H4 (cell line): ENCODE measurements at places on chromosomes 4 and X.
A peak's percentile ranks its signal among the peaks of the same experiment; 100 is the strongest.

DNA sequence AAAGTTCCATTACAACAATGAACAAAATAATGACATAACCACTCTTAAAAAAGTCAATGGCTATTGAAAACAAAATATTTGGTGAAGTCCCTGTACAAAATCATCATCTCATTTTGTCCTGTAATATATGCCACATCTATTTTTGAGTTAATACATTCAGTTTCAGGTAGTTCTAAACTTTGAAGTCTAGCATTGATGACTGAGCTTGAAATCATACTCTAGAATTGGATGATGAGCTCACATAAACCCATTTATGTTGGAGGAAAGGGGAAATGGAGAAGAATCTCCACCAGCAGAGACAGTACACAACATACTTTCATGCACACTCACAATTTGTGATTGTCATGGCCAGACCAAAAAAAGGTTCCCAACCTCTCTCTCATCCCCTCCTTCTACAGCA, 371.1 kb upstream of the NR3C2 start:
- no peak for DNase-seq

GRCh38 chr4:55303760-55304165, 42.3 kb upstream of the SRD5A3 start:
- DNase-seq = no peak

GRCh38 chr4:15754323-15754722, 23.8 kb upstream of the CD38 start:
- peak; percentile 80 for DNase-seq

DNA sequence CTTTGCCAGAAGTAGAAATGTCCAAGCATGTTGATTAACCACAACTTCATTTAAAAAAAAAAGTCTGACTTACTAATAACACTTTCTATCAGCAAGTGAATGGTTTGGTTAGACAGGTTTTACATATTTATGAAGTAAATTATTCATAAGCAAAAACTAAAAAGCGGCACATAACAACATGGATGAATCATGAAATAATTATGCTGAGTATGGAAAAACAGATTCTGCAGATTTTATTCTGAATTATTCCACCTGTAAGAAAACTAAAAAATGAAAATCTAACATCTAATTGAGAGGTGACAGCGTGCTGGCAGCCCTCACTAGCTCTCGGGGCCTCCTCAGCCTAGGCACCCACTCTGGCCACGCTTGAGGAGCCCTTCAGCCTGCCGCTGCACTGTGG, 173.5 kb downstream of the ADAM29 start:
- DNase-seq = no peak

GRCh38 chr4:174241162-174241561, 42.3 kb downstream of the FBXO8 start:
- no peak for DNase-seq

DNA sequence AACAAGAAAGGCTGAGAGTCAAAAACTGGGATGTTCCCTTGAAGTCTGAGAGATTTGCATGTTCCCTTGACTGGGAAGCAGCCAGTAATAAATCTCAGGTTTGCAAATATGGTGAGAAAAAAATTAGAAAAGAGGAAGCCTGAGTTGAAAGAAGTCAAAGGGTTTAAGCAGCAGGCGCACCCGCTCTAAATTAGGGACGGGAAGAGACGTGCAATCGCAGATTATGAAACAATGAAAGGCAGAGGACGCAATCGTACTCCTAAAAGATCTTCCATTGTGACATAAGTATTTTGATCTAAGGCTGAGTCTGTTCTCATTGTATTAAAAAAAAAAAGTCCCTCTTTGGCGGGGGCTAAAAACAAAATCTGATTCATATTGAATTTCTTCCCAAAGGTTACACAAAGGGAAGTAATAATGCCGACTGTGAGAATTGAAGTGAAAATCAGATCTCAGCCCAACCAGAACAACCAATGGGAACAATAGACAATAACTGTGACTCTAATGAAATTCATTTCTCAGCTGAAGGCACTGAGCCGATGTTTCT, 28.2 kb downstream of the SAT1 start:
- no peak for DNase-seq

DNA sequence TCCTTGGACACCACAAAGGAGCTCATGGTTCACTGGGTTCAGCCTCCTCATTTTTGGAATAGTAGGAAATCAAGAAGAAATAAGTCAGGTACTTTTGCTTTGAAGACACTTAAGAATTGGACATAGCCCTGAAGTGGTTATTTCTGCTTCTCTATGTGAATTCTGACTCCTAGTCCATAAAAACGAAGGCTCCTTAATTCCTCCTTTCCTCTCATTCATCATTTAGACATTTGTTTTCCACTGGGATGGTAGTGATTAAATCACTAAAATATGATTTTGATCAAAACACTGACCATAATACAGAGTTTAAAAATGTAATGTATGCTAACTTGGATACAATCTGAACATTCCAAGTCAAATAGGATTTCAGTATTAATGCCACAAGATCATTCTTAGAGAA, 34.7 kb upstream of the CYP2U1 start:
- DNase-seq = no peak

DNA sequence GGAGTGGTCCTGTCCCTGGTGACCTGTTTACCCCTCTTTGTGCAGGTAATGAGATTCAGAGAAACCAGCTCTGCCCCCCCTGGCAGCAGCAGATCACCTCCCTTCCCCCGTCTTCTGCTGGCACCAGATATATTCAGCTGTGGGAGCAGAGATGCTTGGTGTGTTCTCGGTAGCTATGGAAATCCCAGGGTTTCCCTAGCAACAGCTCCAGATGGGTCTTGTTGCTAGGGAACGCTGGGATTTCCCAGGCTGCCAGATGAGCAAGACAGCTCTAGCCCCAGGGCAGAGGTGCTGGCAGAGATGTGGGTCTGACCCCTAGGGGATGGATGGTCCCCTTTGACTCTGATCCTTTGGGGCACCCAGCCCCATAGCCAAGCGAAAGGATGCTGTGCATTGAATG, 20.2 kb downstream of the CETN2 start:
- DNase-seq = no peak

GRCh38 chr4:3307891-3308575, 15.2 kb downstream of the RGS12 start:
- DNase-seq = no peak

- DNase-seq = no peak
Observed at GRCh38 chr4:76594173-76594572, 159.1 kb downstream of the SHROOM3 start.

- DNase-seq = no peak
Observed at GRCh38 chrX:344371-344901, 25.8 kb upstream of the GTPBP6 start.

- DNase-seq = no peak
Observed at GRCh38 chrX:152480269-152481212, 29.4 kb upstream of the GABRA3 start.

DNA sequence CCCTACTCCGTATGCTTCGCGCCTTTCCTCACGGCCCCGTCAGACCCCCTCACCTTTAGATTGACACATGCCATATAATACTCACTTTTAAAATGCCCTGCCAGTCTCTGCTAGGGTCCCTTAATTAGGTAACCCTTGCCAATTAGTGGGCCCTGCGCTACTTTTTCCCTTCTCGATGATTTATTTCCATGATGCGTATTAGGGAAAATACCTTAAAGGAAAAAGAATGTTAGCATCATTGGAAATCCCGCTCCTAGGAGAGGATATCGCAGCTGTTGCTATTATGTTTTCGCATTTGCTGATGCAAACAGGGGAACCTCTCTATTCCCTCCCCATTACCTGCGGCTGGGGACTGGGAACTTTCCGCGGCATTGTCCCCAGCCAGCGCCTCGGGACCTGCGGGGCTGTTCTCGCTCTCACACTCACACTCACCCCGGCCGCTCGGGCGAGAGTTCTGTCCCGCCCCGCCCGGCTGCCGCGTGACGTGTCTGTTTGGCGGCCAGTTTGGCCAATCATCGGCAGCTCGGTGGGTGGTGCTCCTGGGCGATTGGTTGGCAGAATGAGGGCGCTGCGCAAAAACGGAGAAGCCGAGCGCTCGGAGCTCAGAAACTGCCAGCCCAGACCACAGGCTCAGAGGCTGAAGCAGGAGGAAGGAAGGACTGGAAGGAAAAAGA, at the start of gene PCDH10:
TSS of gene PCDH10 (plus strand) at position 605 of the 674 bp plus-strand sequence. CDS start 847 bp downstream, outside the sequence.
- peak; percentile 93 for DNase-seq

DNA sequence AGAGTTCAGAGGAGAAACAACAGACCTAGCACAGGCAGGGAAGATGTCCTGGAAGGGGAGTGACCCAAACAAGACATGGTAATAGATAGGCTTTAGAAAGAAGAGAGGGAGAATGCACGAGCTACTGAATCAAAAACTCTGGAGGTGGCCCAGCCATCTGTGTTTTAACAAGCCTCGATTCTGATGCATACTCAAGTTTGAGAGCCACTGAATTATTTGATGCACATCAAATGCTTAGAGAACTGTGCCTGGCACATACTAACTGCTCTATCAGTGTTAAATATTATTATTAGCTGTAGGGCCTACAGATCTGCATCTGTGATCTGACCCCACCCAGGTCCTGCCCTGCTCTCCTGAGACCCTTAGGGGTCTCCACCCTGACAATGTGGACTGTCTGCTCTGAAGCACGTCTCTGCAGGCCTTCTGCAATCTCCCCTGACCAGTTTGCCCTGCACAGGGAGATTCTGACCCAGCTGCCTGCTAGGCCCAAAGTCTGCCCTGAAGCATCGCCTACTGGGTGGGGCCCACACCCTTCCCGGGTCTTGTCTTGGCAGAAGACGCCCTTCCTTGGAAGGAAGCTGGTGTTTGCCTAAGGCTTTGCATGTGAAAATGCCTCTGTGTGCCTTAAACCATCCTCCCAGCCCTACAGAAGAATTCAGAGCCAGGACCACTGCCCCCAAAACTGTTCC, 201.5 kb upstream of the KLF3 start:
- DNase-seq = no peak

- no peak for DNase-seq
Observed at GRCh38 chr4:152022543-152022942, 261.7 kb upstream of the GATB start.

GRCh38 chr4:182351485-182351884, 108.3 kb downstream of the TENM3 start:
- no peak for DNase-seq

DNA sequence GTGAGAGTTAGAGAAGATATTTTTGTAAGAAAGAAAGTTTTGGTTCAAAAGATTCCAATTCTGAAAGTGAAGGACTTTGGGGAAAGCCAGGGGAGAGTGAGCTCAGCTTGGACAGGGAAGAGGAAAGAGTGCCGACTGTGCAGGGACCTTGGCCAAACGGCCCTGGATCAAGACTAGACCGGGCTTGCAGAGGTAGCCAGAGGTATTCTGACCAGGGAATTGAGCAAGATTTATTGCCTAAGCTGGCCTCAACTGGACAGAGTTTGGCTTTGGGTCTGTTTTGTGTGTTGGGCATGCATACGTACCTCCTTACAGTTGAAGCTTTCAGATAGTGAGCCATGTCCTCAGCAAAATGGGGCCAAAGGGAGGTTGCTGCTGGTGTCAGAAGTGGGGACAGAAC, 11.6 kb downstream of the PLAC1 start:
- DNase-seq = no peak

DNA sequence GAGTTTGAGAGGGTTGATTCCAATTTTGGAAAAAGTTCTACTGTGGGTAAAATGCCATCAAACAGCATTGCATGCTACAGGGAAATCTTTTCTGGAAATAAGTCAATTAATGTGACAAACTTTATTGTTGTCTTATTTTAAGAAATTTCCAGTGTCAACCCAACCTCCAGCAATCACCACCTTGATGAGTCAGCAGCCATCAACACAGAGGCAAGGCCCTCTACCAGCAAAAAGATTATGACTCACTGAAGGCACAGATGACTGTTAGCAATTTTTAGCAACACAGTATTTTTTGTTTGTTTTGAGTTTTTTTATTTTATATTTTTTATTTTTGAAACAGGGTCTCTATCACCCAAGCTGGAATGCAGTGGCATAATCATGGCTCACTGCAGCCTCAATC, 165.4 kb upstream of the C1QTNF7 start:
- no peak for DNase-seq

DNA sequence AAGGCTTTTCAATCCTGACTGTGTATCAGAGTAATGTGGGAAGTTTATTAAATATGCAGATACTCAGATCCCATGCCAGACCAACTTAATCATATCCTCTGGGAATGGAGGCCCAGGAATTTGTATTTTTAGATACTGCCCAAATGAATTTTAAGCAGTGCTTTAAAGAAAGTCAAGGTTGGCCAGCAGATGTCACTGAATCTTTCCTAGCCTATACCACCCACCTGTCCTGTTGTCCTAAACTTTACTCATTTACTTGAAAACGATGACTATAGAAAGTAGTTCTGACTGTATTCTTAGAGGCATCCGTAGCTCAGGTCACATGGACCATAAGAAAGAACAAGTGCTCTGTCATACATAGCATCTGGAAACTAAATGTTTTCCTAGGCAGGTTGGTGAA, 79.9 kb downstream of the AMOT start:
- no peak for DNase-seq

GRCh38 chr4:187972135-187972534, 23.4 kb upstream of the ZFP42 start:
- no peak for DNase-seq

DNA sequence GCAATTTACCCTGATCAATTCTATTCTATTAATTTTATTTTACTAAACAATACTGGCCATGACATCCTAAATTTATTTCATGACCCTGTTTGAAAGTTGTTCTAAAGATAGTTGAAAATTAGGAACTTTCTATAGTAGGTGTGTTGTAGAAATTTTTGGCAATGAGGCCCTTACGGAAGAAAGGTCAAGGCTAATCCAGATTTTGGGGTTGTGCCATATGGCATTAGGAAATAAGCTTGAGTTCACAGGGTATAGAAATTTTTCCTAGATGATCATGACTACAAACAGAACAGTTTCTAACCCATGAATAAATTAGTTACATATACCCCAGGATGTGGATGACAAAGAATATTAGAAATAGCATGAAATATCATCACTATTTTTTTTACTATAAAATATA, 7.8 kb upstream of the ALB start:
- DNase-seq = no peak

- no peak for DNase-seq
Observed at GRCh38 chr4:173424899-173425805, 26.2 kb upstream of the SCRG1 start.

- DNase-seq = no peak
Observed at GRCh38 chrX:17596061-17596460, 141.2 kb upstream of the SCML1 start.

DNA sequence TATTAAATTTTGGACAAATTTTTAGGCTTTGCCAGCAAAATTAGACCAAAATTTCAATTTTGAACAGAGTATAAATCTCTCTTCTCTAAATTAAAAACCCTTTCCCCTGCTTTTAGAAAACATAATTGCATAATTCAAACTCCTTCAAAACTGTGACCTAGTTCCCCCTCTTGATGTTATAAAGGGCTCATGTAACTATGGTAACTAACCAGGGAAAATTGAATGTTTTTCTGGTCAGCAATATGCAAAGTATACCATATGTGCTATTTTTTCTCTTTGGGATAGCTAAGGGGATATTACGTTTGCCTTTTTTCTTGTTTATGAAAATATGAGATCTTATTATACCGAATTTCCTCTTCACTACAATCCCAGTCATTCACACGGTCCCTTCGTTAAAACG, 5.1 kb upstream of the ING2 start:
- DNase-seq = no peak

GRCh38 chrX:1449823-1450149, 2.9 kb downstream of the ASMTL start:
- no peak for DNase-seq

- DNase-seq = no peak
Observed at GRCh38 chr4:78584863-78585547, 33.4 kb downstream of the ANXA3 start.
